Muscle of back (tissue), 13 donors: ENCODE measurements at places on chromosomes 11 and 22.

DNA sequence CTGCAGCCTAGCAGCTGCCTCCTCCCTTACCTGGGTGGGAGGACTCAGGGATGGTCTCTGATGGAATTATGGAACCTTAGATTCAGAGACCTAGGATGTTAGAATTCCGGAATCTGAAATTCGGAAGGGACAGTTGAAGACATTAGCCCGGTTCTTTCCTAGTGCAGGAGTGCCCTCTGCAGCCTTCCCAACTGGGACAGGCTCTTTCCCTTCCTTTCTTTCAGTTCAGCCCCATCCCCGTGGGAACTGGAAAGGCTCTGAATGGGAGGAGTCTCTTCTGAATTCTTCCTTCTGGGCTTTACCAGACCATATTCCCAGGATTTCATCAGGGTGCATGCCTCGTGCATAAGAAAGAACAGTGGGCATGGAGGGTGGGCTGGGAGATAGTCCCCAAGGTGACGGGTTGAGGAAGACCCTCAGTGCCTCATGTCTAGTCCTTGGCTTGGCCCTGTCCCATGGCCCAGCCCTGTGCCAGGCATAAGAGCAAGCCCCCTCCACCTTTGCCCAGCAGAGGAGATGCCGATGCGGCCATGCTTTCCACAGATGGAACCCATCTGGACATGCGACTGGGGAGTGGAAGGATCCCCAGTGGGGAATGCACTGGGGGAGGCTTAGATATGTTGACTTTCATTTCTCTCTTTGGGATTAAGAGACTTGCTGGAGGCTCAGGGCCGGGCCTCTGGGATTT lies 14.4 kb downstream of the DNAJB13 start:
- no peak for DNase-seq

- no peak for DNase-seq
Observed at GRCh38 chr11:4459500-4459899, 10.4 kb downstream of the OR52K2 start.

DNA sequence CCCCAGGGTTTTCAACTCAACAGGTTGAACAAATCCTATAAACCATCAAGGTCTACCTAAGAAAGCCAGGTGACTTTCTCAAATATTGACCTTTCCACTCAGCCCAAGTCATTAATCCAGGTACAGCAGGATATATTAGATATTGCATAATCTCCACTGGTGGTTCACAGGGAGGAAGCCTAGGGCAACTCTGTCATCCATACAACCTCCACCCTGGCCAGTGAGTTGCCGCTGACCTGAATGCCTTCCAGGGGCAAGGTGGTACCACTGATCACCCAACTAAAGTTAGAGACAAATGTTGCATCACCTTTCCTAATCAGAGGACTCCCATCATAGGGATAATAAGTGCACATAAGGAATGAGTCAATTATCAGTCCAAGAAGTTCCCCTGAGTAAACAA lies 22.9 kb downstream of the GUCD1 start:
- no peak for DNase-seq

DNA sequence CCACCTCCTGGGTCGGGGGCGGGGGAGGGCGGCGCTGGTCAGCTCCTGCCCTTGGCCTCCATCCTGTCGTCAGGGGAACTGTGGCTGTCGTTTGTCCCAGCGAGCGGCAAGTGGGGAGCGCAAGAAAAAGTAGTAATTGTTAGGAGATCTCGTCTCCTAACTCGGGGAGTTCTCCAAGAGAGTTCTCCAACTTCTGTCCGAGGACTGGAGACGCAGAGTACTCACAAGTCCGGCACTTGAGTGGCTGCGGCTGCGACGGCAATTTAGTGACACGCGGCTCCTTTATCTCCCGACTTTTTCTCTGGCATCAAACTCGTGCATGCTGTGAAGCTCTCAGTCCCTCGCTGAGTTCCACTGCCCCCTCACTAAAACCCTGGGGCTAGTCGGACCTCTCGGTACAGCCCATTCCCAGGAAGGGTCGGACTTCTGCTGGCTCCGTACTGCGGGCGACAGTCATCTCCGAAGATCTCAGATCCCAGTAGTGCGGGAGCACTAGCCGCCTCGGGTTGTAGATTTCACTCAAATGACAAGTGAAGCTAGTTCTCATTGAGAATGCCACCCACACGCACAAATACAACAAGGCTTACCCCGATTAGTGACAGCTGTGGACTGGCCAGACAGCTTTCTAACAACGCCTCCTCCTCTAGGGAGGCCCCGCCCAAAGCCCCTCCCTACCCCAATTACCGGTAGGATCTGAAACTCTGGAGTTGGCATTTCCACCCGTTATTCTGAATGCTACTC lies at the start of gene PGR:
Gene PGR, minus strand, starts transcription at position 611 of the 741 bp plus-strand sequence. CDS start 743 bp downstream, outside the sequence.
- no peak for DNase-seq

GRCh38 chr11:62770778-62771143 lies 435 bp upstream of the TAF6L start:
- no peak for DNase-seq

DNA sequence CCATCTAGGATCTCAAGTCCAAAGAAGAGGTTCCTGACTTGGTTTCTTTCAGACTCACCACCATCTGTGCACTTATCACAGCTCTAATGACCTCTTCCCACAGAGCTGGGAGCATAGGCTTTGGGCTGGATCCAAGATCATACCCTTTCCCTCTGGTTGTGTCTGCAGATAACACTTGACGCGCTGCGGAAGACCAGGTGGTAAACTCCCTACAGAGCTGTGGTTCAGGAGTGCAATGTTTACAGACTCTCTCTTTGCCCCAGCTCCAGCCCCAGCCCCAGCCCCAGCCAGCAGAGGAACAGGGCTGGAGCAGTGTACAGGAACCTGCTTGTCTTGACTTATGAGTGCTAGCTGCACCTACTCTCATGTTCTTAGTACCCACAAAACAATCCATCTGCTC lies 274.4 kb upstream of the SYN3 start:
- no peak for DNase-seq

DNA sequence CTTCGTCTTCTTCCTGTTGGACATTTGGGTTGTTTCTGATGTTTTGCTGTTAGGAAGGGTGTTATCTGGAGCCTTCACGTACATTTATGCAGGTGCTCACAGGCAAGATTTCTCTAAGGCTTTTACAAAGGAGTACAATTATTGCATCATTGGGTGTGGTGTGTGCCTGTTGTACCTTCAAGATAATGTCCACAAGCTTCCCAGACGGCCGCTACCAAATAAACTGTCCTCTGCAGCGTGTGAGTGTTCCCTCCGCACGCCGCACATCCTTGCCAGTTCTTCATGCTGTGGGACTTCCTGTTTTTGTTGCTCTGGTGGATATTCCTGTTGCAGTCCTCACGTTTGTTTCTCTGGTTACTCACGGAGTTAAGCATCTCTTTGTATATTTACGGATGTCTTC lies 133.3 kb downstream of the TBC1D22A start:
- no peak for DNase-seq

DNA sequence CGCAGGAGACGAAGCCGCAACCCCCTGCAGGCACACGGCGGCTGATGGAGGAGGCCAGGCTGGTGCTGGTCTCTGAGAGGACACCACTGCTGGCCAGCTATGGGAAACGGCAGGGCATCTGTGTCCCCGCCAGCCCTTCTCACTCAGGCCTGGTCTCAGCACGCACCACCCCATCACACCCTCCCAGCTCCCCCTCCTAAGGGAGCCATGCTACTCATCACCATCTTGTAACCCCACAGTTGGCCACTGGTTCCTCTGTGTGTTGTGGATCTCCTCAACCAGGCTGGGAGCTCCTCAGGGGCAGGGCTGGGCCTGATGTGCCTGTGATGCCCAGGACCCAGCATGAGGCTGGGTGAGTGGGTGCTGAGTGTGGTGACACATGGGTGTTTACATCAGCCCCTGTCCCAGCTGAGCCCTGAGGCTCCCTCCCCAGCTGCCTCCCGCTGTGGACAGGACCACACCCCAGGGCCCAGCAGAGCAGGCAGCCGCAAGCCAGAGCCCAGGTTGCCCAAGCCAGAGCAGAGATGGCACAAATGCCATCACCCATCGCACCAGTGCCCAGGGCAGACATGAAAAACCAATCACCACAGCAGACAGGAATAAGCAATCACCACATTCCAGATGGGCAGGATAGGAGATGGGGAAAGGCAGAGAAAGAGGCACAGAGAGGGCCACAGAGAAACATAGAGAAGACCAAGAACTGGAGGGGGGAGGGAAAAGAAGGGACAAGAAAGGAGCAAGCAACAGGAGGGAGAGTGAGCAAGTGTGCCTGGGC lies 8.2 kb downstream of the ARVCF start:
- DNase-seq, result no peak

- no peak for DNase-seq
Observed at GRCh38 chr11:123404676-123405075, 25.4 kb upstream of the GRAMD1B start.

DNA sequence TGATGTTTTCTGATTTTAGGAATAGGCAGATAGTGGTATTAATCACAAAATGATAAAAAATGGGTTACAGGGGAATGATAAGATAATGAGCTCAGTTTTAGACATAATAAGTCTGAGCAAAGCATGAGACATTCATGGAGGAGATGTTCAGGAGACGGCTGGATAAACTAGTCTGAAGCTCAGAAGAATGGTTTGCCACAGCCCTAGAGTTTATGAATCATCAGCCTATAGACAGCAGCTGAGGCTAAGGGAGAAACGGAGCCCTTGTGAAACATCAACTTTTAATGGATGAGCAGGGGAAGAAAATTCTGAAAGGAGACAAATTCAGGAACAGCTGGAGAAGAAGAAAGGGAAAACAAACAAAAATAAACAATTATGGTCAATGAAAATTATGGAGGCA lies 87.2 kb downstream of the RELT start:
- no peak for DNase-seq

DNA sequence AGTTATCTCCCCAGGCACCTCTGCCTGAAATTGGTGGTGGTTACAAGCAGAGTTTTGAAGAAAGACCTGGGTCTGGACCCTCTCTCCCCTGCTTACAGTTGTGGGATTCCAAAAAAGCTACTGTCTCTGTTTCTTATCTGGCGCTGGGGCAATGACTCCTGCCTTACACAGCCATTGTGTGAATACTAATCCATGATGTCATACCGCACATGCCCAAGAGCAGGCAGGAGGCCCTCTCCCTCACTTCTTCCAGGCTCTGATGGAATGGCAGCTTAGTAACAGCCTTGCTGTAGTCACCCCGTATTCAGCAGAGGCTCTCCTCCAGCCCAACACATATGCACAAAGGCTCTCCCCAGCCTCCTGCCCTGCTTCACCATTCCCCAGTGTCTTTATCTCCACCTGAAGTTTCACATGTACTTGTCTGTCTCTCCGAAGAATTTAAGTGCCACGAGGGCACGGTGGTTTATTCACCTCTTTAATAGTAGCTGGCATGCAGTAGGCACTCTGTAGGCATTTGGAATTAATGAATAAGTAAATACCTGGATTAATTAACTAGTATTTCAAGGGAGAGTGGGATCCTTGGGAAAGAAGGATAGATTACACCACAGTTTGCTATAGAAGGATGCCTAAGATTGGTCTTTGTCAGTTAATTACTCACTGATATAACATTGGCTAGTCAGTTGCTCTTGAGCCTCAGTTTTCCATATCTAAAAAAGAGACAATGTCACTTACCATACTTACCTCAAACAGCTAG lies 165.6 kb downstream of the ETS1 start:
- DNase-seq, result no peak

DNA sequence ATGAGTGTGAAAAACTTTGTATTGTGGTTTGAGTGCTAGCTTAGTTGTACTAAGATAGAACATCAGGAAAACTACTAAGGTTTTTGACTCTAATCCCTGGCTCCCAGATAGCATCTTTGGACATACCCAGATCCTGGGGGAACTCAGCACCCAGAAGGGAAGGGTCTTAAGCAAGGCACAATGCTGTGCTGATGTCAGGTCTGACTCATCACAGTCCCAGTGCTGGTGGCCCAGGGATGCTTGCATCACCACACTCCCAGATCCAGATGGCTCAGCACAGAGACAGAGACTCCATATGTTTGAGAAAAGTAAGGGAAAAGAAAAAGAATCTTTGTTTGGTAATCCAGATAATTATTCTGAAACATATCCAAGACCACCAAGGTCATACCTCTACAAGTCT lies 18.3 kb upstream of the OR56A3 start:
- DNase-seq, result no peak

- DNase-seq, result no peak
Observed at GRCh38 chr22:17229991-17230630, 10.9 kb upstream of the ADA2 start.

GRCh38 chr11:60193687-60194433 lies 11.0 kb upstream of the MS4A6A start:
- no peak for DNase-seq

- DNase-seq, result peak; percentile 88
Observed at GRCh38 chr22:20509344-20510047, 2.1 kb downstream of the MED15 start.

DNA sequence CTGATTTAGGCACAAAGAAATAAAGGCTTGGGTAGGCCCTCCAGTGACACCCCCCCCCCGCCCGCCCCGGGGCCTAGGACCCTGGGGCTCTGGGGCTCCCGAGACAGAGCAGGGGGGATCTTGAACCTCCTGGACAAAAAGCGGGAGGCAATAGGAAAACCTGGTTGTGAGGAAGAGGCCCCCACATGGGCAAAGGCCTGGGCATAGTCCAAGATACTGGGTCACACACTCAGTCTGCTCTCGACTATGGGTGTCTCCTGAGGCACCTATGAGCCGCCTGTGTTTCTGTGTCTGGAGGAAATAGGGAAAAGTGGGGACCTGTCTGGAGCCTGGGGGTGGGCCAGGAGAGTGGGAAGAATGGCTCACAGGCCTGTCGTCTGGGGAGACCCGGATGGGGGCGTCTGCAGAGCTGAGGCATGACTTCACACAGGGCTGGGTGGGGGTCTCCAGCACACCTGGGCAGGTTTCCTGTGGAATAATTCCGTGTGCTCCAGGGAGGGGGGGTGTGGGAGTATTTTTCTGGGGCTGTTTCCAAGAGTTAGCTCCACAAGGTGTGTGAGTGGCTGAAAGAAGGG lies 2.4 kb upstream of the MN1 start:
- no peak for DNase-seq

DNA sequence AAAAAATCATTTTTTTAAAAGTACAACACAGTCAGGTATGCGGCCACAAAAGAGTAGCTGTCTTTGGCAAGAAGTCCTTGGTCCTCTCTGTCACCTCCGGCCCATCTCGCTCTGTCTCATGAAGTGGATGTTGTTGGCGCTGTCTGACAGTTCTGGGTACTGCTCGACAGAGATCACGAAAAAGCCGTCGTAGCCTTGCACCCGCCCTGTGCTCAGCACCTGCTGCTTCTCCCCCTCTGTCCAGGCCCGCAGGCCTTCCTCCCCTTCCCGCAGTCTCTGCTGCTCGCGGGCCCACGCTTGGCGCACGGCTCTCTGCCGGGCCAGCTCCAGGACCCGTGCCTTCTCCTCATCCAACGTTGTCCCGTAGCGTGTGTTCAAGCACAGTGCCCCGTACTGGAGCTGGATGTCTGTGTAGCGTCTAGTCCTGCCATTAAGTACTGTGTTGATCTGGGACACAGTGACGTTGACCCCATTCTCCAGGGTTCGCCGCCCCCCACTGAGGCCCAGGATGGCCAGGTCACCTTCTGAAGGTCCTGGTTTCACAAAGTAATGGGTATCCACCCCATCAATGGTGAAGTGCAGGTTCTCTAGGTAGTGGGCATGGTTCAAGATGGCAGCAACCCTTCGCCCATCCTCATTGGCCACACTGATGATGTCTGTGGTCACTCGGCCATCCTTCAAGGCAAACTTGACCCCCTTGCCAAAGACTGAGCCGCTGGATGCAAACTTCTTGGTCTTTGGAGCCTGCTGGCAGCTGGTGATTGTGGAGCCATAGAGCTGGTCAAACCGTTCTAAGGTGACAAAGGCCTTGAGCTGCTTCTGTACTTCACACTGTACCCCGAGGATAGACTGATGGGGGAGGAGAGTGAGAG lies 83.5 kb upstream of the NARS2 start:
- no peak for DNase-seq

- DNase-seq, result no peak
Observed at GRCh38 chr11:26948881-26949280, 45.0 kb upstream of the FIBIN start.
